Kidney (tissue), 22 donors: ENCODE measurements at places on chromosomes 16 and 17. TPM values are rescaled to one million over a fixed set of nuclear protein-coding genes. Genes with fewer than 3 reads are reported as not detected.

GRCh38 chr16:54412037-54412436, 125.5 kb upstream of the IRX3 start:
- no peak for DNase-seq

- peak; percentile 82 for DNase-seq
Observed at GRCh38 chr16:75250809-75251279, 580 bp downstream of the BCAR1 start.

DNA sequence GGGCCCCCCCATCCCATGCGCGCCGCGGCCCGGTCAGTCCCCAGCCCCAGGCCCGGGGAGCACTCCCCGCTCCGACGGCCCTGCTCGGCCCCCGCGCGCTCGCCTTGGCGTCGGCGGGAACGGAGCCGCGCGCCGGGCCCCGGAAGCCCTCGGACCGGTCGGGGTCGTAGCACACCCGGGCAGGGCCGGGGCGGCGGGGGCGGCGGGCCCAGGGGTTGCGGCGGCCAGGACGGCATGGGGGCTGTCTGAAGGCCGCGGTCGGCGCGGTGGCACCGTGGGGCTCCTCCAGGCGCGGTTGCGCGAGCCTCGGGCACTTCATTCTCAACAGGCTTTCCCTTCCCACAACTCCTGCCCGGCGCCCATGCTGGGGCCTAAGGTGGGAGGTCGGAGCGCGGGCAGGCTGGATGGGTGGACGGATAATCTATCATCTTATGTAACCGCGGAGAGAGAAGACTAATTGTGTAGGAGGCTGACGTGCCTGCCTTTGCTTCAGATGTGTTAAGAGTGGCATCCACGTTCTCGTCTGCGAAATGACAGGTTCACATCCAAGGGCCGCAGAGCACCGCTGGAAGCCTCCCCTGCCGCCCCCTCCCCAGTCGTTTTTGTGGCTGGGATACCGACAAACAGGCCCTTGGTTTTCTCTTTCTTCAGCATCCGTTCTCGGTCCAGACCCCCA, 708 bp downstream of the BAIAP2 start:
- DNase-seq: peak; percentile 80

GRCh38 chr16:51095890-51096626, 55.0 kb downstream of the SALL1 start:
- peak; percentile 40 for DNase-seq

- DNase-seq: peak; percentile 72
Observed at GRCh38 chr17:73595479-73595878, 48.8 kb downstream of the SDK2 start.

ZACN gene
- 0.22 TPM for total RNA-seq

CHD3 gene
- total RNA-seq: 94.6 TPM
